ENCODE measurements at places on chromosomes 7 and 10.

DNA sequence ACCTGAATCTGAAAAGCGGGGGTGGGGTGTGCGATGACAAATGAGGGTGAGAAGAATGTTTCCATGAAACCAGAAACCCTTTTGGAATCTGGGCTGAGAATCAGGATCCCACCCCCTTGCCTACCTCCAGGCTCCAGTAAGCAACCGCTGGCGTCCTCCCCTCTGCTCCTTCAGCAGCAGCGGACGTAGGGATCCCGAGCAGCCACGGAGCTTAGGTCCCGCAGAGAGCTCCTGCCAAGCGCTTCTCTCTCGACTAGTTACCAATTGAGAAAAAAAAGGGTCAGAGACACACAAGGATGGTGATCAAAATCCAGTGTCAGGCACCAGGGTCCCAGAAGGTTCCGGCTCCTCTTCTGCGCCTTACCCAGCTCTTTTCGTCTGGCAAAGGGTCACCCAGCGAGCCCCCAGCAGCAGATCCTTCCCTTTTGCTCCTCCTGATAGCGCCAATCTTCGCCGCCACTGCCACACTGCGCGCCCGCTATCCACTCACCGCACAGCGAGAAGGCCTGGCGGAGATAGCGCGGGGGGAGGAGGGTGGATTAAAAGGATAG, 733.5 kb downstream of the ZWINT start:
- DNase-seq = no peak

DNA sequence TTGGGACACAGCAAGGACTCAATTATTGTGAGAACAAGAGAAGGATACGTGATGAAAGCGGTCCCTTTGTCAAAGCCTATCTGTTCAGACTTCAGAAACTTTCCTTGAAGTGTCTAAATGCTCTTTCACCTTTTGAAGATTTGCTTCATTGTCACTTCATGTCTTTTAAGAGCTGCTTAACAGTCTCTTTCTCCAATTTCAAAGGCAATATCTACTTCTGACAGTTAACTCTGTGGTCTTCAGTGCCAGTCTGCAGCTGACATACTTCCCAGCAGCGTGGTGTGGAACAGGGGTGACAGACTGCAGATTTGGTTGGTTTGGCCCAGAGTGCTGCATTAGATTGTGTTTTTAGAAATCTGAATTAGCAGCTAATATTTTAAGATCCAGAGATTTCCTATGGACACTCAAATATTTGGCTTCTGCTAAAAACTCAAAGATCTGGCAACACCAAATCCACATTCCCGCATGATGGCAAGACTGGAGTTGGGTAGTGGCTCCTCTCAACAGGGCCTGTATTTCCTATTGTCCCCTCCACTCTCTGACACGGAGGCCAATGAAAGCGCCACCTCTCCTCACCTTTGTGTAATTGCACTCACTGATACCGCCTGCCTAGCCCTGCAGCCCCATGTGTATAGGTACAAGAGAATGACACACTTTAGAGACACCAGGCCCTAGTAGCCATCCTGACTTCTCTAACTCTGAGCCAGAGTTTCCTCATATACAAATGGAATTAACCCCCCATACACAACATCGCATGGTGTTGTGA, 11.5 kb downstream of the SCRN1 start:
- DNase-seq = no peak

DNA sequence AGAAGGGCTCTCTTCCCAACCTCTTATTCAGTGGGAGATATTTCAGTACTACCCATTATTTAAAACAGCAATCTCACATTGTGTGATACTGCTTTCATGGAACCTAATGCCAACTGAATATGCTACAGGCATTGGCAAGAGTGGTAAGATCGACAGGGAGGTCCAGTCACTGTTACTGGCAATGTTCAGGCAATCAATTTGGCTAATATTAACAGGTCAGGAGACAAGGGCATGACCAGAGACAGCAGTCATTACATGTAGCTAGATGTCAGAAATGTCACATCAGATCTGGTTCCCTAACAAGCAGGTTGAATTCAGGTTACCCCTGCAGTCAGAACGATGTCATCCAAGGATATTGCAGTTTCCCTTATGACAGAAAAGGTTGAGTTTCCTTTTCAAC, 129.4 kb downstream of the ARHGAP12 start:
- DNase-seq = no peak

DNA sequence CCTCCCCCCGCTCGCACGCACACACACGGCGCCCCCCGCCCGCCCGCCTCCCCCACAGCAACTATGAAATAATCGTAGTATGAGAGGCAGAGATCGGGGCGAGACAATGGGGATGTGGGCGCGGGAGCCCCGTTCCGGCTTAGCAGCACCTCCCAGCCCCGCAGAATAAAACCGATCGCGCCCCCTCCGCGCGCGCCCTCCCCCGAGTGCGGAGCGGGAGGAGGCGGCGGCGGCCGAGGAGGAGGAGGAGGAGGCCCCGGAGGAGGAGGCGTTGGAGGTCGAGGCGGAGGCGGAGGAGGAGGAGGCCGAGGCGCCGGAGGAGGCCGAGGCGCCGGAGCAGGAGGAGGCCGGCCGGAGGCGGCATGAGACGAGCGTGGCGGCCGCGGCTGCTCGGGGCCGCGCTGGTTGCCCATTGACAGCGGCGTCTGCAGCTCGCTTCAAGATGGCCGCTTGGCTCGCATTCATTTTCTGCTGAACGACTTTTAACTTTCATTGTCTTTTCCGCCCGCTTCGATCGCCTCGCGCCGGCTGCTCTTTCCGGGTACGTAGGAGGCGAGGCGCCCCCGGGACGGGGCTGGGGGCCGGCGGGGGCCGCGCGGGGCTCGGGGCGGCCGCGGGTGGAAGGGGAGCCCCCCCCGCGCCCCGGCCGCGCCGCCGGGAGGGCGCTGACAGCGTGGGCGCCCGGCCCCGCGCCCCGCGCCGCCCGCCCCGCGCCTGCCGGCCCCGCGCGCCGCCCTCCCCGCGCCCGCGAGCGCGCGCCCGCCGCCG, 441 bp downstream of the BMI1 start:
- DNase-seq = peak; percentile 70

GRCh38 chr10:110083884-110084283, 76.1 kb downstream of the ADD3 start:
- DNase-seq = no peak

Measured in CD4-positive, alpha-beta T cell treated with Interleukin-21 for 1 hour (primary cell).